ENCODE measurements at places on chromosomes 12 and 14.

DNA sequence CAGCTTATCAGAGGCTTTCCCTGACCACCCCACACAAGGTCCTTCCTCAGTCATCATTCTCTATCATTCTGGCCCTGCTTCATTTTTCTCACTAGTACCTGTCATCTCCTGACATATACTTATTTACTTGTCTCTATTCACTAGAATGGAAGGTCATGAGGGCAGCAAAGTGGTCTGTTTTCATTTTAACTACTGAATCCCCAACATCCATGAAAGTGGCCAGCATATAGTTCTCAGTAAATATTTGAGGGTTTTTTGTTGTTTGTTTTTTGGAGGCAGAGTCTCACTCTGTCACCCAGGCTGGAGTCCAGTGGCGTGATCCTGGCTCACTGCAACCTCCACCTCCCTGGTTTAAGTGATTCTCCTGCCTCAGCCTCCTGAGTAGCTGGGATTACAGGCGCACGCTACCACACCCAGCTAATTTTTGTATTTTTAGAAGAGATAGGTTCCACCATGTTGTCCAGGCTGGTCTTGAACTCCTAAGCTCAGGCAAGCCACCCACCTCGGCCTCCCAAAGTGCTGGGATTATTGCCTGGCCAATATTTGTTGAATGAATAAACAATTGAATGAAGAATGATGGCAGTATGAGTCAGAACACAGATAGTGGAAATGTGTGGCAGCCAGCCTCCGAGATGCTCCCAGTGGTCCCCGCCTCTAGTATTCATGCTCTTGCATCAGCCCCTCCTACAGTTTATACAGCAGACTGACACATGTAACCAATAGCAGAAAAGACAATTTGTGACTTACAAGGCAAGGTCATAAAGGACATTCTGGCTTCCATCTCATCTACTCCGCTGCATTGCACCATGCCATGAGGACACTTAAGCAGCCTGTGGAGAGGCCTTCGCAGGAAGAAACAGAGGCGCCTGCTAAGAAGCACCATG is 7.0 kb upstream of the ANO6 start:
- DNase-seq, result no peak

GRCh38 chr14:94631536-94632304 is 19.5 kb downstream of the SERPINA3 start:
- no peak for DNase-seq

DNA sequence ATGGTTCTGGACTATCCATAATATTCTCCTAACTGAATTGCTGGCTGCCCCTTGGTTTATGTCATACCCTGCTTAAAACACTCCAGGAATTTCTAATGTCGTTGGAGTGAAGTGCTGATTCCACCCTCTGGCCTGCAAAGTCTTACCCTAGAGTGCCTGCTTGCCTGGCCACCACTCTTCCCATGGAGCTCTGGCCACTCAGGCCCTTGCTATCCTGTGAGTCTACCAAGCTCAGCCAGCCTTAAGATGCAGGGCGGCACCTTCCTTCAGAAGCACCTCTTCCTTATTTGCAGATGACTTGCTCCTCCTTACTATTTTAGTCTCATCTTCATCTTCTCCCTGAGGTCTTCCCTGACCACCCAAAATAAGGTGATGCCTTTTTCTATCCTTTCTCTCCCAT is 35.3 kb downstream of the SLC6A15 start:
- no peak for DNase-seq

- no peak for DNase-seq
These were observed 30.7 kb downstream of the TMEM229B start for GRCh38 chr14:67457782-67458181.

DNA sequence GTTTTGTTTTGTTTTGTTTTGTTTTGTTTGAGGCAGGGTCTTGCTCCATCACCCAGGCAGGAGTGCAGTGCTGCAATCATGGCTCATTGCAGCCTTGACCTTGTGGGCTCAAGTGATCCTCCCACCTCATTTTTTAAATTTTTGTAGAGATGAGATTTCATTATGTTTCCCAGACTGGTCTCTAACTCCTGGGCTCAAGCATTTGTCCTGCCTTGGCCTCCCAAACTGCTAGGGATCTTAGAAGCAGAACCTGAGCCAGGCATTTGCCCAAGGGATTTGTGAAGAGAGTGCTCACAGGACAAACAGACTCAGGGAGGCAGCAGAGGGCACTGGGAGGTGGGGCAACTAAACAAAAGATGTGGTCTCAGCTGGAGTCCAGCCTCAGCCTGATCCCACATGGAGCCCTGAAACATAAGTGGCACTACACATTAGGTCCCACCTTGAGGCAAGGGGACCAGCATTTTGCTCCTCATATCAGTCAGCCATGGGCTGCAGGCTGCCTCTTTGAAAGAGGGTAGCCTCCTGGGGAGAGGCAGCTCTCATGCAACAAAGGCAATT is 86.2 kb upstream of the CMKLR1 start:
- DNase-seq, result no peak

DNA sequence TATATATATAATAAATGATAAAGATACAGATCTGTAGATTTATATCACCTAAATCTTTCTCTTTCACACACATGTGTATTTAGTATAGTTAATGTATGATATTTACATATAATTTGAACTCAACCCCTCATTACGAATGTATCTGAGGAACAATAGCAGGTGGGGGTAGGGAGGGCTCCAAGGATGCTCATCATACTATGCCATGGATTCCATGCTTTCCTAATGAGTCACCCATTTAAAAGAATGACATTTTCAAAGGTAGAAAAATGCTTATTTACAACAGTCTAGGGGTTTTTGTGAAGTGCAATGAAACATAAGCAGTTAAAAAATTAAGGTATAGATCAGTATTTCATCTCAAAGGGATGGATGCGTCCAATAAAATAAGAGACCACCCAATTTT is 181.6 kb downstream of the SOX5 start:
- no peak for DNase-seq

GRCh38 chr12:113823016-113823415 is 143.1 kb downstream of the RBM19 start:
- DNase-seq, result no peak

- DNase-seq, result no peak
These were observed 83.7 kb downstream of the NOC4L start for GRCh38 chr12:132227782-132228475.

DNA sequence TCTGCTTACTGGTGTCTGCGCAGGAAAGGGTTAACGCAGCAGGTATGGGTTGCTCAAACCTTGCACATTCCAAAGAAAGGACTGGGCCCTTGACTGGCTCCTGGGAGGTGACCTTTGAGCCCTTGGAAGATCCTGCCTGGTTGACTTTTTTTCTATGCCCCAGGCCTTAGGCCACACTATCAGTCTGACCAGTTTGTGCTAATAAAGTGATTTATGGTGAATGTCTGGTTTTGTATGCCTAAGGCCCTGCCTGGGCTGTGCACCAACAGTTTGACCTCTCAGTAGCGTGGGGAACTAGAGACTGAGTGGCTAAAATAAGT is 61.4 kb upstream of the SCN8A start:
- DNase-seq, result no peak

DNA sequence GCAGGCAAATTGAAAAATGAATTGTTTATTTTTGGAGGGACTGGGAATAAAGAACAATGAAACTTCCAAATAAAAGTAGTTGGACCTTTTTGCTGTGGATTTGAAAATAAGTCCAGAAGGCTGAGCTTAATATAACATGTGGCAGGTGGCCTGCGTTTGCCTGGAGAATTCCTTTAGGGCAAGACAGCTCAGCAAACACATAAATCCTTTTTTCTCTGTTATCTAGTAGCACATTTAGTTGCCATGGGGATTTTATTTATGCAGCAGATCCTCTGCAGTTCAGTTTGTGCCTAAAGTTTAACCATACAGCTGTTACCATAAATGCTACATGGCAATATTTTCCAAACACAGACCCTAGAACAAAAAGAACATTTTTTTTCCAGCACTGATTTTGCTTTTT is 180.0 kb downstream of the NPAS3 start:
- no peak for DNase-seq

GRCh38 chr12:64029013-64029857 is 184.7 kb downstream of the SRGAP1 start:
- no peak for DNase-seq

DNA sequence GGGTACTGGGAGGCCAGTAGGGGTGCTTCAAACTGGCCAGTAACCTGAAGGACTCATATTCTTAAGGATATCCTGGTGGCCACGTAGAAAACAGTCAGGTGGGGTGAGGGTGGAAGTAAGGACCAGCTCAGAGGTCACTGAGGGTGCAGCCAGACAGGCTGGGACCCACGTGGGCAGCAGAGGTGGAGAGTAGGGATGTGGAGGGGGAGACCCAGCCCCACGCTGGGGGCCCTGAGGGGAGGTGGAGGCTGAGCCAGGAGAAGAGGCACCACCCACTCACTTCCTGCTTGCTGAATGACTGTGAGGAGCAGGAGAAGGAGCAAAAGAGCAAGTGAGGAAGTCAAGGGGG is 12.6 kb upstream of the SERPINA3 start:
- DNase-seq, result no peak

GRCh38 chr14:23454445-23454856 is 15.1 kb upstream of the NGDN start:
- DNase-seq, result no peak

GRCh38 chr12:121872546-121873215 is 14.0 kb upstream of the HPD start:
- DNase-seq, result peak; percentile 23

- no peak for DNase-seq
These were observed 67.2 kb downstream of the TTC9 start for GRCh38 chr14:70708717-70709570.

DNA sequence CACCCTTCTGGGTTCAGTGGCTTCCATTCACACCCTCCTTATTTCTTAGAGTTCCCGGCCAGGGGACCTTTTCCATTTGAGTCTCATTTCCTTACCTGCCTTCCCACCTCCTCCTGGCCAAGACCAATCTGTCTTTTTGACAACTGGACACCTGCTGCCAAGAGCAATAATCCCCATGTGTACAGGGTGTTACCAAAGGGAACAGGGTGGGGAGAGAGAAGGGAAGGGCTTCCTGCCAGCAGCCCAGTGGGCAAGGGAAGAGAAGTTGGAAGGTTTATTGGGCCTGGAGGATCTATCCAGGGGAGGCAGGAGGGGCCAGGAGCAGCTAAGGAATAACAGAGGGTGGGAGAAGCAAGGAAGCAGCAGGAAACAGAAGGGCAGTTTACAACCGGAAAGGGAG is 346.2 kb downstream of the C12orf75 start:
- DNase-seq, result no peak

GRCh38 chr12:63164911-63165310 is 13.9 kb upstream of the AVPR1A start:
- DNase-seq, result no peak

DNA sequence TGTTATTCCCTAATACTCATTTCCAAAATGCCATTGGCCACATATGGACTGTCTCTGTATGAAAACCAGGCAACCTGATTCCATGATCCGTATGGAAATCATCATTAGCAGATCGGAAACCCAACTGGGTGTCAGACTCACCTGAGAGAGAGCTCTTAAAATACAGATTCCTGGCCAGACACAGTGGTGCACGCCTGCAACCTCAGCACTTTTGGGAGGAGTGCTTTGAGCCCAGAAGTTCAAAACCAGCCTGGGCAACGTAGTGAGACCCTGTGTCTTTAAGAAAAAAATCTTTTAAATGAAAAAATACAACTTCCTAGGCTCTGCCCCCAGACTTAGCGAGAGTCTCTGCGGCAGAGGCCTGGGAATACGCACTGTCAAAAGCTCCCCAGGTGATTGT is 37.4 kb downstream of the PLXNC1 start:
- no peak for DNase-seq

- no peak for DNase-seq
These were observed 2.4 kb downstream of the NR4A1 start for GRCh38 chr12:52053536-52054209.

DNA sequence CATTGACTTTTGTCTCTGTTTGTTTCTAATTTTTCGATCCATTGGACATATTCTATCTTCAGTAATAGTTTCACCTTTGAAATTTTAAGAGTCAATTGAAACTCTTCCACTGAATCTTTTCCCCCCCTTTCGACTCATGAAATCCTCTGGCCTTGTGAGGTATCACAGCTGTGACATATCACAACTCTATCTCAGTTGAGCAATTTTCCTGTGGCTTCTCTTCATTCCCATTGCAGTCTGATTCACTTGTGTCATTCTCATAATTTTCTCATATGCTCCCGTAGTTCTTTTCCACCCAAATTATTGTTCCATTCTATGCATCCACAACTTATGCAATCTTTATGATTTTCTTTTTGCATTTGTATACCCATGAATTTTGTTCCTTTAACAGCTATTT is 261.6 kb downstream of the DACT1 start:
- DNase-seq, result no peak

DNA sequence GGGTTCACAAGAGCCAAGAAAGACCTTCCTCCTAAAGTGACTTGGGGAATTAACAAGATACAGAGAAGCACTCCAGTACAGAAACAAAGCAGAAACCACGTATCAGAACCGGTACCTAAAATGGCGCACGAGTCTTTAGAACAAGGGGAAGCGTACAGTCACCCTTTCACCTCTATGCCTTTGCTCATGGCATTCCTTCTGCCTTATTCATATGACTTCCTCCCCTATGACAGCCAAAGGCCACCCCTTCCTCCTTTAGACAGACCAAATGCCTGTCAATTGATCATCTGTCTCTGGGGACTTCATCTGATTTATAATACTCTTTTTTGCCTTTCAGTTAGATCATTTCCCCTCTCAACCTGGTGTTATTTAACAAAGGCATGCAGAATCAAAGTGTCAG is 89.5 kb upstream of the OSBPL8 start:
- DNase-seq, result no peak

DNA sequence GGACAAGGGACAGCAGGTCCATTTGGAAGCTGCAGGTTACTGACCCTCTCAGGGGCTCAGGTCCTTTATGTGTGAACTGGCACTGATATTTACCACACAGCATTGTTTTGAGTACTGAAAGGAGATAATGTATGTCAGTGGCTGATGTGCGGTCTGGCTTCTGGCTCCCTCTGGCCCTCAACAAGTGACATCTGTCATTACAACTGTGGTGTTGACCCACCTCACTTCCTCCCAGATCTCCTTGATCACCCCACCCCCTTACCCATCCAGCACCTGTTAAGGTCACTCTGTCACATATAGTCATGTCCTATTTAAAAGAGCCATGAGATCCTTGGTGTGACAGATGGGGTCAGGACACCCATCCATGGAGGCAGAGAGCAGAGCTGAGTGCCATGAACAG is 22.7 kb upstream of the PRIMA1 start:
- no peak for DNase-seq

- DNase-seq, result no peak
These were observed 5.1 kb downstream of the DPPA3 start for GRCh38 chr12:7716381-7716780.
